ENCODE measurements at places on chromosomes 5 and 9.

GRCh38 chr9:87178302-87178701 lies 231.0 kb upstream of the GAS1 start:
- DNase-seq: peak; percentile 49

DNA sequence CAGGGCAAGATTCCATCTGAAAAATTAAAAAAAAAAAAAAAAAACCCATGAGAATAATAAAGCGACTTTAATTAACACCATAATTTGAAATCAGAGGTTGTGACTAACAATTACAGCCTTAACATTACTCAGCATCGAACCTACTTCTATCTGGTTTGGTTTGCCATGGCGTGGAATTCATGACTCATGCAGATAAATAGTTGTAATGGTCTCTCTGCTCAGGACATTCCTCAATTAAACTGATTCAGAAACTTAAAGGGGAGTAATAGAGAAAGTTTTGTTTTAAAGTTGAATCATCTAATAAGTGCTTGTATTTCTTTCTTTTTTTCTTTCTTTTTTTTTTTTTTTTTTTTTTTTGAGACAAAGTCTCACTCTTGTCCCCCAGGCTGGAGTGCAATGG lies 135.5 kb downstream of the SPATA31D1 start:
- DNase-seq: peak; percentile 64

DNA sequence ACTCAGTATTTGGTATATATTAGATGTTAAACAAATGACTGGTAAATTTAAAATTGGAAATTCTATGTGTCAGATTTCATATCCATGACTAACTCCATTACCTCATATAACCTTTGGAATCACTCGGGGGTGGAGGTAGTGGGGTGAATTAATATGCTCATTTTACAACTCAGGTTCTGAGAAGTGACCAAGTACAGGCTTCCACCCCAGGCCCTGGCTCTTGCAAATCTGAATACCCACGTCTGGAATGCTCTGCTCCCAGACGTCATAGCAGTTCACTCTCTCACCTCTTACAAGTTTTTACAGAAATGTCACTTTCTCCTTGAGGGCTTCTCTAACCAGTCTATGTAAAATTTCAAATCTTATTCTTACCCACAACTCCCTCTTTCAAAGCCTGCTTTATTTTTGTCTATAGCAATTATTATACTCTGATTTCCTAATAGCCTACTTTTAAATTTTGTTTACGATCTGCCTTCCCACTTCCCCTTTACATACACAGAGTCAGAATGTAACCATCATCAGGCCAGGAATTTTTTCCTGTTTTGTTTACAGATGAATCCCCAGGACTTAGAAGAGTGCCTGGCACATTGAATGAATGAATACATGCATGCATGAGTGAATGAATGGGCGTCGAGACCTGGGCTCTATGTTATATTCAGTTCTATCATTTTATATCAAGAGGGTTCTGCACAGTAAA lies 134.1 kb upstream of the IFNE start:
- DNase-seq: peak; percentile 97

DNA sequence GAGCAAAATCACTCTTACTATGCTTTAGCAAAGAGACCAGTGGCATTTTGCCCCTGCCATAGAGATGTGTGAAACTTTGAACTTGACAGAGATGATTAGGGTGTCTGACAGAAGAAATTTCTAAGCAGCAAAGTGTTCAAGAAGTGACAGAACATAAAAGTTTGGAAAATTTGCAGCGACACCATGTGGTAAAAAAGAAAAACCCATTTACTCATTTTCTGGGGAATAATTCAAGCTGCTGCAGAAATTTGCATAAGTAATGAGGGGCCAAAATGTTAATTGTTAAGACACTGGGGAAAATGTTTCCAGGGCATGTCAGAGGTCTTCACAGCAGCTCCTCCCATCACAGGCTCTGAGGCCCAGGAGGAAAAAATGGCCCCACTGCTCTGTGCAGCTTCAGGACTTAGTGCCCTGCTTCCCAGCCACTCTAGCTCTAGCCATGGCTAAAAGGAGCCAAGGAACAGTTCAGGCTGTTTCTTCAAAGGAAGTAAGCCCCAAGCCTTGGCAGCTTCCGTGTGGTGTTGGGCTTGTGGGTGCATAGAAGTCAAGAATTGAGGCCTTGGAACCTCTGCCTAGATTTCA lies 6.1 kb upstream of the AP3B1 start:
- DNase-seq: peak; percentile 57

DNA sequence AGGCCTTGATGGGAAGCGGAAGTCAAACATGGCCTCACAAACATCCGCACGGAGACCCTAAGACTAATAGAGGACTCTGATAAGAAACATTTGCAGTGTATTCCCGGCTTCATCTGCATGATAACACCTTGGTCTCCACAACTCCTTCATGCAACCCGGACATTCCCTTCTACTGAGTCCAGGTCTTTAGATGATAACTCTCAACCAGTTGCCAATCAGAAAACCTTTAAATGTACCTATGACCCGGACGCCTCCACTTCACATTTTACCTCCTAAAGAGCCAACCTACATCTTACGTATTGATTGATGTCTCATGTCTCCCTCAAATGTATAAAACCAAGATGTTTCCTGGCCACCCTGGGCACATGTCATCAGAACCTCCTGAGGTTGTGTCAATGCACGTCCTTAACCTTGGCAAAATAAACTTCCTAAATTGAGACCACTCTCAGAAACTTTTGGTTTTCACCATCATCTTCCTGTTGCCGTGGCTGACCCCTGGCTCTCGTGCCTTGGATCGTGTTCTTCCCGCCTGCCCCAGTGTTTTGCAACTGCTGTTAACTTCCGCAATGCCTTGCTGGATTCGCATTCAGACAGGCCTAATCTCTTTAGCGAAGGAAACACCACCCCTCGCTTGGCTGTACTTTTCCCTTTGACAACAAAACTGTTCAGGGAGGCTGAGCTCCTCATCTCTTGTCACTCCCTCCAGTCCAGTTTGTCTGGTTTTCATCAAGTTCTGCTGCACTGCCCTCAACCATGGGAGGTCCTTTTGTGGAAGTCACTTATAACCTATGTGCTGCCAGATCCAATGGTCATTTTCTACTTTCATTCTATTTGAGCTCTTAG lies 1.1 kb upstream of the DAP start:
- peak; percentile 34 for DNase-seq

- no peak for DNase-seq
These were observed 35.4 kb upstream of the BNIP1 start for GRCh38 chr5:173108914-173109313.

- no peak for DNase-seq
These were observed 117.0 kb downstream of the GAS1 start for GRCh38 chr9:86830356-86830755.

DNA sequence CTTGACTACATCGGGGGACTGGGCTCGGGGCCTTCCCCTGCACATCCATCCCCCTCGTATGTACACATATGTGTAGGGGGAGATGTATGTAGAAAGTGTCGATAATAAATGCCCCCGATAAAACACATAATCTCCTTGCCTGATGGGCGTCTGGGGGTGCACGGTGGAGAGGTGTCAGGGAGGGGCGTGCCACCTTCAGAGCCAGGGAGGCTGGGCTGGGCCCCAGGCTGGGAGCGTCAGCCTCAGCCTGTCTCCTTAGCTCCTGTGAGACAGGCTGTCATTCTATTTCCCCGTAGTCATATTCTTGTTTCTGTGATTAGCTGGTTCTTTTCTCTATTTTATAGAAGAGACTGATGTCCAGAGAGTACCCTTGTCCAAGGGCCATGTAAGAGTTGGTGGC lies 4.7 kb upstream of the RXRA start:
- no peak for DNase-seq

DNA sequence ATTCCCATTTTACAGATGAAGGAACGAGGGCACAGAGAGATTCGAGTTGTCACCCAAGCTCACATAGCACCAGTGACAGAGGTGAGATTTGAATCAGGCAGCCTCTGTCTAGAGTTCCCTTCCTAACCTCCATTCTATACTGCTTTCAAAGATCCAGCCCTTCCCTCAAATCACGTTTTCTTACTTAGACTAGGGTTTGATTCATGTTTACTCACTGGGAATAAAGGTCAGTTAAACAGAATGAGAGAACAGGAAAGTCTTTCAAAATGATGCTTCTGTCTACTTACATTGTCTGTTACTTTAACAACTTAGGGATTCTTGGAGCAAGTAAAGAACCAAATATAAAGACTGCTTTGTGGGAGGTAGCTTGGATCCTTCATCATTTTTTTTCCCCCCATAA lies 40.0 kb downstream of the ZFAND5 start:
- no peak for DNase-seq

DNA sequence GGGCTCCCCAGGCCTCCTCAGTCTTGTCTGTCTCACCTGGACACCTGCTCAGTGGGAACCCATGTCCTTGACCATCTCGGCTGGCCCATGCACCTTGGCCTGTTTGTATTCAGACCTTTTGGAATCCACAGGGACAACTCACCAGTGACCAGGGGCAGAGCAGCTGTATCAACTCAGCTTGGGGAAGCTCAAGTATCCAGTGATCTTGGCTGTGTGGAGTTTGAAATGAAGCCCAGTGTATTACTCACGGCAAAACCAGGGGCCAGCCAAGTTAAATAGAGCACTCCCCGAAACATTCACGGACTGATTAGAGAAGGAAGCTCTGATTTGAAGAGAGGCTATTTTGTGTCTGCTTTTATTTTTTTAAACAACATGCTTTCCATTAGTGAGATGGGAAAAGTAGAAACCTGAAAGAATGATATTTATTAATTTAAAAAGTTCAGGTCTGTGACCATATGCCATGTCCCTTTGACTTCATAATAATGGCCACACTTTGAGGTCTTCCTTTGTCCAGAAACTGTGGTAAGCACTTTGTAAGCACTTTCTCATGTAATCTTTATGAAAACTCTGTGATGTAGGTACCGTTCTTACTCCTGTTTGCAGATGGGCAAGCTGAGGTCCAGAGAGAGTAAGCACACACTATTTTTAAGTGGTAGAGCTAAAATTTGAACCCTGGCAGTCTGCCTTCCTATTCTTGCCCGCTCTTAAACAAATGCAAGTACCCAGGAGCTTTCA lies 656.5 kb downstream of the BNC2 start:
- DNase-seq: peak; percentile 98

DNA sequence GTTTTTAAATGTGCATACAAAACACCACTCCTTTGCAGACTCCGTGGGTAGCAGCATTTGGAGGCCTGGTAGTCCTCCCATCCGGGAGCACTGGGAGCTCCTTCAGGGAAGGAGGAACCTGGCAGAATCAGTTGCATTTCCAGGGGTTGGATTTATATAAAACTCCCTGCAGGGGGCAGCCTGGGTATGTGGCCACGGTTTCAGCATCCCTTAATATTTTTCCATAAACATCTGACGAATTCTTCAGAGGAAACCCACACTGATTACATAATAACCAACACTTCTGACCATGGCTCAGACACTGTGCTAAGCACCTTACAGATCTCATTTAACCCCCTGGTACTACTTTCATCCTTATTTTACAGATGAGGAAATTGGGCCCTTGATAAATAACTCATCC lies 6.1 kb upstream of the AFAP1L1 start:
- DNase-seq: peak; percentile 78

GRCh38 chr9:121225240-121225639 lies 23.6 kb upstream of the RAB14 start:
- no peak for DNase-seq

- DNase-seq: no peak
These were observed 45.3 kb upstream of the TMC1 start for GRCh38 chr9:72476100-72476499.

DNA sequence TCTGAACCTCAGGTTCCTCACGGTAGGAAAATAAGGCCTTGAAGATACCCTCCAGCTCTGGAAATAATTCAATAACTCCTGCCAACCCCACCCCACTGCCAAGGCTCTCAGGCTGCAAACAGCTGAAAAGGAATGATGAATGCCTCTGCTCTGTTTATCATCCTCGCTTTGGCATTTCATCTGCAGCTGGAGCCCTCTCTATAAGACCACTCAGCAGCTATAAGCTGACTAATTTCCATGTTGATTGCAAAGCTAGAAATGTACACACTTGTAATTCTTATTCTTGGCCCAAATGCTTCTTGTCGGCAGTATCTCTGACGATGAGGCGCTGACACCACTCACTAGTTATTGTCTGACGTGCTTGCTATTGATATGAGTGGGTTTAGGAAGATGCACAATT lies 408.4 kb upstream of the NMUR2 start:
- no peak for DNase-seq

DNA sequence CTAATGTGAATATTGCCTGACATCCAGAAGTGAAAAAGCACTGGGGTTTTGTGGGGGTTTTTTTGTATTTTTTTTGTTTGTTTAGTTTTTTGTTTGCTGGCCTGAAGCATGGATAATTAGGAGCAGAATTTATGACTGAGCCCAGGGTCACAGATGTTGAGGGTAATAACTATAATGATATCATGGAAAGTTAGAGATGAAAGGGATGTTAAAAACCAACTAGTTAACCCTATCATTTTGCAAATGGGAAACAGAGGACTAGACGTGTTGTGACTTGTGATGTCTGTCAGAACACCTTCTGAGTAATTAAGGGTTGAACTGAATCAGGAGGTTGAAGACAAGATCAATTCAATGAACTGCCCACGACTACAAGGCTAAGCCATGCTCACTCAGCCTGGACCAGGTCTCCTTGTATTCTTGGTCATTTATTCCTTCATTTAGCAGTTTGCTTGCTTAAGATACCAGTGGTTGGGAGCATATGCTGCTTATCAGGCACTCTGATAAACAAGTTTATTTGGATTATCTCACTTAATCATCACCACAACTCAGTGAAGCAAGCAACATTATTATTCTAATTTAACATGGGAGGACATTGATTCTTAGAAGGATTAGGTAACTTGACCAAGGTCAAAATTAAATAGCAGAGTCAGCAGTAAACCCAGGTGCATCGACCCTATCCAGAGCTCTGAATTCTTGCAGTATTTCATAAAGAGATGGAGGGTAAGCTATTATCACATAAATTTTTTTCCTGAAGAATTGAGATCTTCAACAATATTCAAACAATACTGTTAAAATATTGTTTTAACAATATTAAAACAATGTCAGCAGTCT lies 75.7 kb upstream of the PIK3R1 start:
- DNase-seq: no peak

- DNase-seq: no peak
These were observed 16.1 kb upstream of the LNPEP start for GRCh38 chr5:96919754-96920197.
